ENCODE measurements at places on chromosomes 3 and 15.

- H3K27me3 ChIP-seq: no peaks in the 10 kb centered on the region
- H3K36me3 ChIP-seq: no peaks in the 10 kb centered on the region
- H3K4me1 ChIP-seq: no peaks in the 10 kb centered on the region
- no peak overlapping the region for H3K27ac ChIP-seq
- DNase-seq: no peak
These were observed 454.7 kb downstream of the MAGI1 start for GRCh38 chr3:65584002-65584401.

- peaks cover 2% of the 10 kb centered on the region for H3K36me3 ChIP-seq
- no peaks in the 10 kb centered on the region for H3K27me3 ChIP-seq
- peaks cover 10% of the 10 kb centered on the region for H3K4me1 ChIP-seq
- DNase-seq: no peak
These were observed 23.1 kb upstream of the GPR171 start for GRCh38 chr3:151226088-151226563.

- no peaks in the 10 kb centered on the region for H3K36me3 ChIP-seq
- peaks cover 41% of the 10 kb centered on the region for H3K4me1 ChIP-seq
- no peak for DNase-seq
- H3K27me3 ChIP-seq: no peaks in the 10 kb centered on the region
- no peak overlapping the region for H3K4me3 ChIP-seq
- peak overlapping the region; percentile 42 for H3K27ac ChIP-seq
These were observed 8.0 kb downstream of the KAT2B start for GRCh38 chr3:20047976-20048883.

DNA sequence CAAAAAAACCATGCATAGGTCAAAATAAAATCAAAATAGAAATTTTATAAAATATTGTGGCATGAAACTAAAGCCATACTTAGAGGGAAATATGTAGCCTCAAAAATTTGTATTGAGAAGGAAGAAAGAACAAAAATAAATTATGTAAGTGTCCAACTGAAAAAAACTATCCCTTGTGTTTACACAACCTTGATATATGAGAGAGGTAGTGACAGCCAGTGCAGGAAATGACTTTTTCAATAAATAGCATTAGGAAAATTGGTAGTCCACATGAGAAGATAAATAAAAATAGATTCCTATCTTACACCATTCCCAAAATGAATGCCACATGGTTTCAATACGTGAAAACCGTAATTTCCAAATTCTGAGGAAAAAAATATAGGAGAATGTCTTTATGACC, 13.2 kb upstream of the PRSS50 start:
- H3K36me3 ChIP-seq: no peaks in the 10 kb centered on the region
- H3K27me3 ChIP-seq: no peaks in the 10 kb centered on the region
- H3K4me3 ChIP-seq: no peak overlapping the region
- H3K27ac ChIP-seq: no peak overlapping the region
- H3K4me1 ChIP-seq: no peaks in the 10 kb centered on the region

DNA sequence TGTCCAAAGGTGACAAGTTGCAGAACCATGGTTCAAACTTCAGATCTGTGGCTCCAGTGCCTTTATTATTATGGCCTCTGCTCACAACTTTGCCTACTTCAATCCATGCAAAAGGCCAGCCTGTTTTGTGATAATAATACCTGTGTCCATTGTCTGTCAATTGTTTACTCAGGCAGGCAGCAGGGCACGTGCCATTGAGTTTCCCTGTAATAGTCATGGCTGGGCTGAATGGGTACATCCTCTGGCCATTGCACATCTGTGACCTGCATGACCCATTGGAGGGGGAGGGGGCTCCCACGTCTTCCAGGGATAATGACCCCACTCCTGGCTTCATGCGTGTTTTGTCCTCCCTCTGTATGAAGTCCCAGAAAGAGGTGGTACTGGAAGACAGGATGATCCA, 215.4 kb downstream of the SSR3 start:
- no peak overlapping the region for H3K4me3 ChIP-seq
- H3K4me1 ChIP-seq: no peaks in the 10 kb centered on the region
- H3K27ac ChIP-seq: no peak overlapping the region
- no peaks in the 10 kb centered on the region for H3K36me3 ChIP-seq
- H3K27me3 ChIP-seq: no peaks in the 10 kb centered on the region

GRCh38 chr3:14129296-14129695, 4.4 kb downstream of the TMEM43 start:
- no peak for DNase-seq
- peaks cover 20% of the 10 kb centered on the region for H3K4me1 ChIP-seq
- no peak overlapping the region for H3K27ac ChIP-seq

DNA sequence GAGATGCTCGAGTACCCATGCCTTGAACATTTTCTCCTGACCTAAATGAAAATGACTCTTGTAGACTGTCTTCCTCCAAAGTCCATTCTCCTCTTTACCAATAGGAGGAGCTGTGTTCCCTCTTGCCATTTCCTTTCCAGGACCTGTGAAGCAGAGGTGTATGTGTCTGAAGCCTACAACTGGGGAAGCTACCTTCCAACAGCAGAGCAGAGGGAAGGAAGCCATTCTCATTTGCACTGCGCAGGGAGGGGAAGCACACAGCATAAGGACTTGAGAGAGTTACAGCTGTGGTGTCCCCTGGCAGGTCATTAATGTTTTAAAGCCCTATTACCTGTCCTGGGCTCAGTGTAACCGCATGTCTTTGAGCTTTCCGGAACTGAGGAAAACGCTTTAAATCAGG, 38.7 kb downstream of the HSPBAP1 start:
- no peaks in the 10 kb centered on the region for H3K27me3 ChIP-seq
- H3K4me1 ChIP-seq: no peaks in the 10 kb centered on the region
- no peaks in the 10 kb centered on the region for H3K36me3 ChIP-seq
- no peak overlapping the region for H3K27ac ChIP-seq

GRCh38 chr15:40469776-40470390, 901 bp upstream of the CHST14 start:
- no peak for DNase-seq
- peak overlapping the region; percentile 93 for H3K27ac ChIP-seq
- H3K4me1 ChIP-seq: peaks cover 14% of the 10 kb centered on the region
- H3K27me3 ChIP-seq: no peaks in the 10 kb centered on the region
- peak overlapping the region; percentile 56 for H3K4me3 ChIP-seq
- H3K36me3 ChIP-seq: no peaks in the 10 kb centered on the region

DNA sequence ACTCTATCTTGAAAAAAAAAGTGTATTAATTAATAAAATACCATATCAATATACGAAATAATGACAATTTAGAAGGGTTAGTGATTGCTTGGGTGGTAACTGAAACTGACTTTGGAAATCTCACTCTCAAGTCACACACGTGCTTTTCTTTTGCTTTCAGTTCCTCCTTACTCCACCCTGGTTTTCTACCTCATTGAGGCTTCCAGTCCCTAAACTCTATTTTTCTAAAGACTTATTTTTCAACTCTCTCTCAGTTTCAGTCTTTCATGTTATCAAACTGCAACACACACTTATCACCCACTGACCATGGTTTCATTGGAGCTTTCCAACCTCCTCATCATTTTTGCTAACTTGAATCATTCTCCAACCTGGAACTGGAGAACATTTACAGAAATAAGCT, 23.5 kb downstream of the IL12A start:
- no peak for DNase-seq
- no peak overlapping the region for H3K4me3 ChIP-seq
- no peaks in the 10 kb centered on the region for H3K27me3 ChIP-seq
- no peaks in the 10 kb centered on the region for H3K4me1 ChIP-seq
- no peaks in the 10 kb centered on the region for H3K36me3 ChIP-seq

GRCh38 chr3:122416966-122417365, 1.1 kb upstream of the WDR5B start:
- H3K4me3 ChIP-seq: peak overlapping the region; percentile 47
- no peak for DNase-seq
- H3K27ac ChIP-seq: peak overlapping the region; percentile 94
- peaks cover 22% of the 10 kb centered on the region for H3K4me1 ChIP-seq
- H3K27me3 ChIP-seq: no peaks in the 10 kb centered on the region

DNA sequence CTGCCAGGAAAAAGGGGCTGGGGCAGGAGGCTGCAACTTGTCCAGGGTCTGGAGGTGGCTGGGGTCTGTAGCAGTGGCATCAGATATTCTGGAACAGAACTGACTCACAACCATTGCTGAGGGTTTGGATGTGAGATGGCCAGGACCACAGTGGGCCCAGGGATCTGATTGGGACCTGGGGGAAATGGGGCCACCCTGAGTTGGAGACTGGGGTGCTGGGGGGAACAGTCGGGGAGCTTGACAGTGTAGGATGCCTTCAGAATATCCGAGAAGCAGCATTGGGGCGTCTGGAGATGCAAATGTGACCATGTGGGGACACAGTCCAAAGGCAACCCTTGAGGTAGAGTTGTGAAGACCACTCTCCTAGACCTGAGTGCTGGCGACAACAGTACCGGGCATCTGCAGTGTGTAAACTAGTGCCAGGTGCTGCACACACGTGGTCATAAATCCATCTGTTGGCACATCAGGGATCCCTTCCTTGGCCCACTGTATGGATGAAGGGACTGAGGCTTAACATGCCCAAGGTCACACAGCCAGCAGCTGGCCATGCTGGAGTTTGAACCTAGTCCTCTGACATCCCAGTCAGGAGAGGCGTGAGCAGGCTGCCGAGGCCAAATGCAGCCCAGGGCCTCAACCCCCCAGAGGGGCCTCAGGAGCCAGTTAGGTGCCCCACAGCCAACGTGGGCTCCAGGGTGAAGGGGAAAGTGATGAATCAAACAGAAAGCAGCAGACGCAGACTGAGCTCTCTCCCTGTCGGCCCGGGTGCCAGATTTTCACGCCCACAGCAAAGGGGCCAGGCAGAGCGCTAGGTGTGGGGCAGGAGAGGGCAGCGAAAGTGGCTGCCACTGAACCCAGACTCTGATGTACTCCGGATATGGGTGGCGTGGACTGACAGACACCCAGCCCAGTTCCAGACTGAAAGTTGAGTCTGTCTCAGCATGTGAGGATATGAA, 18.8 kb downstream of the HEMK1 start:
- H3K27me3 ChIP-seq: no peaks in the 10 kb centered on the region
- H3K4me3 ChIP-seq: no peak overlapping the region
- H3K27ac ChIP-seq: no peak overlapping the region
- no peaks in the 10 kb centered on the region for H3K36me3 ChIP-seq
- DNase-seq: no peak
- H3K4me1 ChIP-seq: no peaks in the 10 kb centered on the region

DNA sequence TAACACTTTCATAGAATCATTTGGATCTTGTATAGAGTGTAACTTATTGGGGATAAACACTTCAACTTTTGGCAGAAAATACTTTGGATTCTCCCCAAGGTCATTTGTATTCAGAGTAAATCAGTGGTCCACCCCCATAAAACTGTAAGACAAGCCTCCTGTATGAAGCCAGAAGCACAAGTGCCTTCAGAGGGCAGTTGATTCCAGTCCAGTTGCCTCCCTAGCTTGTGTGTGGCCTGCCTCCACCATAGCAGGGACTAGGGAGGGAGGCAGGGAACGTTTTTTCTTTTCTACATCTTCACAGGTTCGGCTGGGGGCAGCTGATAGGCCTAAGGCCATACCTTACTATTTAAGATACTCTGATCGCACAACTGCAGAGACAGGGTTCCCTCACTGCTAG, 11.6 kb downstream of the GORASP1 start:
- H3K27ac ChIP-seq: no peak overlapping the region
- no peak for DNase-seq
- no peak overlapping the region for H3K4me3 ChIP-seq
- H3K4me1 ChIP-seq: peaks cover 17% of the 10 kb centered on the region

DNA sequence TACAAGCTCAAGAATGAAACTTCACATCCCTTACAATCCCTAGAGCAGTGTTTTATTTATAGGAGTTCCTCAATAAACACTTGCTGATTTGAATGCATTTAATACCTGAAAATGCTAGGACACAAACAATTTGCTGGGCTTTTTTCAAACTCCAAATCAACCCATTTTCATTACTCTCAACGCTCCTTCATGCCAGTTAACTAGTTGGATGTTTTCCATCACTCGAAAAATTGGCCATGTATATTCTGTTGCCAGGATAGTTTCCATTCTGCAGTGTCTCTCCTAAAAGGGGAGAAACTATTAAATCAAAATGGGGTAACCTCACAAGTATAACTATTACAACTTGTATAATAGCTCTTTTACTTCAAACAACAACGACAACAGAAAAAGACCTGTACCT, 1.2 kb downstream of the GBE1 start:
- peak overlapping the region; percentile 60 for H3K4me3 ChIP-seq
- peaks cover 39% of the 10 kb centered on the region for H3K4me1 ChIP-seq
- H3K27me3 ChIP-seq: no peaks in the 10 kb centered on the region
- peak overlapping the region; percentile 99 for H3K27ac ChIP-seq
- H3K36me3 ChIP-seq: no peaks in the 10 kb centered on the region

DNA sequence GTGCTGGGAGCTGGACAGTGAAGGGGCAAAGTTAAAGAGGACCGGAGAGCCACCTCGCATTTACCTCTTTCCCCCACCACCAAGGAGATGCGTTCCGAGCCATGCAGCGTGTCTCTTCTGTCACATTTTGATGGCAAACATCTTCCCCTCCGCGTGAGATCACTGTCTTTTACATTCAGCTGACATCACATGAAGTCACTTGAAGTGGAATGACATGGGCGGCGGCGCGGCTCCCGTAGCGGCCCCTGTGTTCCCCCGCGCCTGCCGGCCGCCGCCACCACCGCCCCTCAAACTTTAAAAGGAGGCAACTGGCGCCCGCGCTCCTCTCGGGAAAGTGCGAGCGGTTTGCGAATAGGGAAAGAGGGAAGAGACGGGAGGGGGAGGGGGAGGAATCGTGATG, at the start of gene FEZF2:
Gene FEZF2 (minus strand): TSS at position 336 of the 400 bp plus-strand sequence. CDS start 682 bp downstream, outside the sequence.
- H3K27ac ChIP-seq: no peak within 1 kb of the TSS
- no peaks in the 10 kb centered on the region for H3K36me3 ChIP-seq
- H3K27me3 ChIP-seq: peaks cover 12% of the 10 kb centered on the region
- DNase-seq: no peak
- H3K4me3 ChIP-seq: no peak within 1 kb of the TSS
- peaks cover 87% of the 10 kb centered on the region for H3K4me1 ChIP-seq

- H3K27ac ChIP-seq: no peak overlapping the region
- DNase-seq: no peak
- no peak overlapping the region for H3K4me3 ChIP-seq
- H3K4me1 ChIP-seq: no peaks in the 10 kb centered on the region
- no peaks in the 10 kb centered on the region for H3K36me3 ChIP-seq
These were observed 23.7 kb upstream of the TBC1D21 start for GRCh38 chr15:73849641-73850040.

DNA sequence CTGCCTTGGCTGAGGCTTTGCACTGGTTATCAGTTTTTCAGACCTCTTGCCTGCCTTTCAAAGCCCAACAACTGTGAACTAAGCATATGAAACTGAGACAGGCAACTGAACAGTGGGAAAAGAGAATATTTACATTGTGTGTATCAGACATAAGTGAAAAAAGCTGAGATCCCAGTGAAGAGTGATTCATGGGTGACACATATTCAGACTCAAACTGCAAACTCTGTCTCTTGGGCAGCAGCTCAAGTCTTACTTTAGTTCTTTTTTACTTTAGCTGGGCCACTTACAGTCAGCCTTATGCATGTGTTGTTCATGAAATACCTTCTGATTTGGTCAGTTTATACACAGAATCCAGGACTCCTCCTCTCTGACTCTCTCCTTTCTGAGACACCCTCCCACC, 19.2 kb downstream of the SUCLG2 start:
- no peak overlapping the region for H3K27ac ChIP-seq
- H3K4me1 ChIP-seq: peaks cover 13% of the 10 kb centered on the region
- DNase-seq: no peak
- no peaks in the 10 kb centered on the region for H3K27me3 ChIP-seq

GRCh38 chr3:48118322-48118721, 69.9 kb downstream of the CDC25A start:
- no peak for DNase-seq
- no peak overlapping the region for H3K4me3 ChIP-seq
- H3K4me1 ChIP-seq: peaks cover 12% of the 10 kb centered on the region
- no peak overlapping the region for H3K27ac ChIP-seq
- H3K27me3 ChIP-seq: no peaks in the 10 kb centered on the region

GRCh38 chr15:91548549-91548948, 305.0 kb upstream of the SLCO3A1 start:
- no peaks in the 10 kb centered on the region for H3K27me3 ChIP-seq
- DNase-seq: no peak
- H3K4me3 ChIP-seq: no peak overlapping the region
- no peaks in the 10 kb centered on the region for H3K36me3 ChIP-seq
- H3K27ac ChIP-seq: no peak overlapping the region
- H3K4me1 ChIP-seq: no peaks in the 10 kb centered on the region

Data from tibial nerve (tissue), 4 donors.